Fibroblast of lung (primary cell): ENCODE measurements at places on chromosomes 16 and 17. TPM values are rescaled to one million over a fixed set of nuclear protein-coding genes. Genes with fewer than 3 reads are reported as not detected.
A peak's percentile ranks its signal among the peaks of the same experiment; 100 is the strongest.

DNA sequence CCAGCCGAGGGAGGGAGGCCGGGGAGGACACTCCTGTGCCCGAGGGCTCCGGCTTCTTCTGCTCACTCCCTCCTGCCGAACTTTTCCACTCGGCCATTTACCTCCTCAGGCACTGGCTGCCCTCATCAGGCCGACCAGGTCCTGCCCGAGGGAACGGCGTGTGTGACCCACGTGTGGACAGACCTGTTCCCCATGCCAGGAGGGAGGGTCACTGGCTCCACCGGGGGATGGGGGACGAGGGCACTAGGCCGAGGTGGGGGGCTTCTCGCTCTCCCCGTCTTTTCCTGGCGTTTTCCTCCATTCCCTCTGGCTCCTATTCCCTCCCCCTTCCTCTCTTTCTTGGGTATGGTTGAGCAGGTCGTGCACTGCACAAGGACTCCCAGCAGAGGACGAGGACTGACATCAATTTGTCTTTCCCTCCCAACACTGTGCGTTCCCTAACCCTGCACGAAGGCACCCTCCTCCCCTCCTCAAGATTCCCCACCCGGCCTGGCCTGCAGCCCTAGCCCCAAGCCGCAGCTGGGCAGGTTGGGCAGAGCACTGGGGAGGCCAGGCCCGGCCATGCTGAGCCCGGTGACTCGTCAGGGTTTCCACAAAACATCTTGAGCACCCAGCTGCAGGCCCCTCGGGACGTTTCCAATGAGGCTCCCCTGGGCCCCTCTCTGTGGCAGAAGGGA is 3.2 kb upstream of the IL17C start:
- DNase-seq = no peak

GRCh38 chr16:15942931-15943690 is 6.3 kb upstream of the ABCC1 start:
- no peak for DNase-seq

DNA sequence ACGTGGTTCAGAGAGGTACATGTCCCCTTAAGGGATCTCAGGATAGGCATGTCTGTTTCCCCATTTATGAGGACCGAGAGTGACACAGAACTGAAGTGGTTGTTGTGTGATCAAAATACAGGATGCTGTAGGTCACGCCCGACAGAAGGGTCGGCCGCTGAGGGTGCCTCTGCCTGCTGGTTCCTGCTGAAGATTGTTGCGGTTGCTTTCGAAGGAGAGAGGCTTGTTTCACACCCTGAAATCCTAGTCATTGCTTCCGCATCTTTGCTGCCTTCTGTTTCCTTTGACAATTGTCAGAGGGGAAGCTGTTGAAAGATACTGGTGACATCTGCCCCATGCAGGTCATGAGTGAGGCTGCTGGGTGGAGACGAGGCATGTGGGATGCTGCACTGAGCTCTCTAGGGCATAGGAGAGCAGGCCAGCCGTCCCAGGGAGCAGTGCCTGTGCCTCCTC is 3.8 kb upstream of the NAT9 start:
- DNase-seq = no peak

DNA sequence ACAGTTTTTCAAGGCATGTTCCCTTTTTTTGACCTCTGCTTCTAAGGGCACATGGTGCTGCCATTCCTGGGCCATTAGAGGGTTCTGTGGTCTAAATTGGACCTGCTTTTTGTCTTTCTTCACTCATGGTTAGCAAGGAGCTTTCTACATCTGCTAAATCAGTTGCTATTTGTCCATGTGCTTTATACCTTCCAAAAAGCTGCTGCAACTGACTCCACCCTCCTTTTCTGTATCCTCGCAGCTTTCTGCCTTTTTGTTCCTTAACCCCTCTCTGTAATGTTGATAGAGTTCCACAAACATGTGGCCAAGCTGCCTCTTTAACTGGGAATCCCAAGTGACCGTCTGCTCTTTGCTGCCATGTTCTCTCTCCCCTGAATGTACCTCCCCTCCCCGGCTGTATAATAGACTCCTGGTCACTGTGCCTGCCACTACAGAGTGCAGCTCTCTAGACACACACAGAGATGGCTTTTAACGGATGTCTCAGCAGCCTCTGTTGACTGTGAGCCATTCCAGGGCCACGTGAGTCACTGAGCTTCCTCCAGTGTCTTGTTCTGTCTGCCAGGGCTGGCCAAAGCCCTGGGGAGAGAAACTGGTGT is 57.4 kb upstream of the TEKT3 start:
- DNase-seq = peak; percentile 69

DNA sequence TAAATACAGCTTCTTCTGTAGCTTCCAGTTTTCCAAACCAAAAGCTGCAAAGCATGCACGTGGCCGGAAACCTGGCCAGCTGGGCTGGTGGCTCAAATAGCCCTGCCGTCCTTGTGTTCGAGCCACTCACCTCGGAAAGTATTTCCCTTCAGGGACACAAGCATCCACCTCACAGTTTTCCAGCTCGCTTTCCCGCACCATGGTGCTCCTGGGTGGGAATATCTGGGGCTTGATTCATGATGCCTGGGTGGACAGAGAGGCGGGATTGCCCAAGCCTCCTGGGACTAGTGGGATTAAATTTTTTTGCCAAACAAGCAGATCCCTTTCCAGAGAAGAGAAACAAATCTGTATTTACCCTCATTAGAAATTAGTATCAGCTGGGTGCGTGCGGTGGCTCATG is 7.1 kb upstream of the MVD start:
- DNase-seq = no peak

GRCh38 chr16:67112591-67113399 is 3.1 kb downstream of the PHAF1 start:
- DNase-seq = no peak

DNA sequence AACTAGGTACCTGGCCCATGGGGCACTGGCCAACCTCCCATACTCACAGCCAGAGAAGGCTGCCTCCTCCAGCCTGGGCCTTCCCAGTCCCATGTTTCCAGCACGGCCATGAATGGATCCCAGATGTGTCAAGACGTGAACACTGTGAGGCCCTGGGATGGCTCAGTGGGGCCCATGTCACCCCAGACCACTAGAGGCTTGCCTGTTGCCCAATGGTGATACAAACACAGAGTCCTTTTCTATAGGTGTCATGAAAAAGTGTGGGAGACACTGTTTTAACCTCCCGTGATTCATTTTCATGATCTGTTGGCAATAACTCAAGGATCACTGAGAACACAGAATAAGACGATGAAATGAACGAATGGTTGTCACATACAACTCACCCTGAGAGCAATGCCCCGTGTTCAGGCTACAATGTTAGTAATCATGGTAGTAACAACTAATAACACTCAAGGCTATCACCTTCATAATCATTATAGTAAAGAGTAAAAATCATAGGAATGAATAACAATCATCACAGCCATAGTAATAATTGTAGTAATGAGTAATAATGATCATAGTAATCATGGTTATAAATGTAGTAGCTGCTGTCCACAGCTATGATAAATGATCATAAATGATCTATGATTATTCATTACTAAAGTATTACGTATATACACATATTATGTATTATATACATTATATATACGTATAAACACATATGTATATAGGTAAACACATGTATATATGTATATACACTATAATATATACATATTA is 64.0 kb downstream of the DYNLRB2 start:
- DNase-seq = no peak

- peak; percentile 82 for DNase-seq
Measured at GRCh38 chr17:63834431-63835166, 7.1 kb upstream of the FTSJ3 start.

- DNase-seq = no peak
Measured at GRCh38 chr17:42586514-42587230, 9.1 kb upstream of the PSMC3IP start.

- no peak for DNase-seq
Measured at GRCh38 chr17:753418-753817, 1.4 kb upstream of the GEMIN4 start.

DNA sequence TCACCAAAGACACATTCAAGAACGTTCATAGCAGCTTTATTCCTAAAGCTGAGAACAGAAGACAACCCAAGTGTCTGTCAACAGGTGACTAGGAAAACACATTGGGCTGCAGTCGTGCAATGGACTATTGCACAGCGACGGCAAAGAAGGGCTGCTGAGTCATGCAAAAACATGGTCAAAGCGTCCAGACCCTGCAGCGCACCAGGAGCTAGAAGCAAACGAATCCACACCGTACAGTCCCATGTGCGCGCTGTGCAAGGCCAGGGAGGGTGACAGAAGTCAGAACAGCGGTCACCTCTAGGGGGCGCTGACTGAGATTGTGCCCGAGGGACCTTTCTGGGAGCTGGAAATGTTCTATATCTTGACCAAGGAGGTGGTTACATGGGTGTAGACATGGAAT is 266.4 kb downstream of the MAF start:
- DNase-seq = no peak

- no peak for DNase-seq
Measured at GRCh38 chr16:56911771-56912571, 20.0 kb upstream of the HERPUD1 start.

GRCh38 chr16:50534556-50534955 is 13.6 kb upstream of the NKD1 start:
- no peak for DNase-seq

DNA sequence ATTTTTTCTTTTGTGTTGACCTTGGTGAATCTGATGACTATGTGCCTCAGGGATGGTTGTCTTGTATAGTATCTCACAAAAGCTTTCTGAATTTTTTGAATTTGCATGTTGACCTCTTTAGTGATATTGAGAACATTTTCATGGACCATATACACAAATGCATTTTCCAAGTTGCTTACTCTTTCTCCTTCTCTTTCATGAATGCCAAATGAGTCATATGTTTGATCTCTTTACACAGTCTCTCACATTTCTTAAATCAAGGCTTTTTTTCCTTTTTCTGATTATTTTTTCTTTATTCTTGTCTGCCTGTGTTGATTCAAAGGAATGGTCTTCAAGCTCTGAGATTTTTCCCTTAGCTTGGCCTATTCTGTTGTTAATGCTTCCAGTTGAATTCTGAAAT is 46.6 kb upstream of the KCNJ16 start:
- DNase-seq = peak; percentile 34

- DNase-seq = peak; percentile 74
Measured at GRCh38 chr17:58189436-58190146, 2.9 kb upstream of the EPX start.

KAT8 gene
- total RNA-seq = 30.4 and 39.3 TPM in 2 replicates

AANAT gene
- total RNA-seq = not detected in 2 replicates

CTF1 gene
- 1.8 and 5.3 TPM in 2 replicates for total RNA-seq

SYCE1L gene
- total RNA-seq = 0.26 and 0.33 TPM in 2 replicates

ABCA8 gene
- total RNA-seq = 42.6 and 47.2 TPM in 2 replicates
